ENCODE measurements at places on chromosomes 3 and 15.

DNA sequence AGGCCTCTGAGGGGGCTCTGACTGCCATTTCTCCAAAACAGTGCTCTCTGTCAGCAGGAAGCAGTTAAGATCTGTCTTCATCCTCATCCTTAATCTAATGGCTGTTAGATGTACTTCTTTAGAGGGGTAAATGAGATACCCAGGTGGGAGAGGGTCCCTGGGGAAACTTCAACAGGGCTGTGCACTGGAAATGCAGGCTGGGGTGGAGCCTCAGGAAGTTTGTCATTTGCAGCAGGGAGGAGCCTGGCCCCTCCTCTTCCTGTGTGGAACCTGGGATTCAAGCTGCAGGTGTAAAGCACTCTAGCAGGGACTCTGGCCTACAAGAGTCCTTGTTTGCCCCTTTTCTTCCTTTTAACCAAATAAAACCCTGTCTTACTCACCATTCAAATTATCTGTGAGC, 1173.6 kb downstream of the OTOL1 start:
- no peak for DNase-seq

DNA sequence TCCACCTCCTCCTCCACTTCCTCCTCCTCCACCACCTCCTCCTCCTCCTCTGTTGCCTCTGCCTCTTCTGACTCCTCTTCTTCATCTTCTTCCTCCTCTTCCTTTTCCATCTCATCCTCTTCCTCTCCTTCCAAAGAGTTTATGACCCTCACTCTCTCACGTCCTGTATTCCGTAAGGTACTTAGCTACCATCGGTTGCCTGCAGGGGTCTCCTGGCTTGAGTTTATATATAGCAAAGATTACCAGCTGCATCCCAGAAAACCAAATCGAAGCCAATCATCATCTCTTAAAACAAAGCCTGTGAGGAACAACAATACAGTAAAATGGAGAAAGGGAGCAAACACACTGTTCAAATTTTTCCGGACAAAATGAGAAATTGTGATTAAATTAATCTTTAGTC, 317.4 kb downstream of the C3orf38 start:
- no peak for DNase-seq

DNA sequence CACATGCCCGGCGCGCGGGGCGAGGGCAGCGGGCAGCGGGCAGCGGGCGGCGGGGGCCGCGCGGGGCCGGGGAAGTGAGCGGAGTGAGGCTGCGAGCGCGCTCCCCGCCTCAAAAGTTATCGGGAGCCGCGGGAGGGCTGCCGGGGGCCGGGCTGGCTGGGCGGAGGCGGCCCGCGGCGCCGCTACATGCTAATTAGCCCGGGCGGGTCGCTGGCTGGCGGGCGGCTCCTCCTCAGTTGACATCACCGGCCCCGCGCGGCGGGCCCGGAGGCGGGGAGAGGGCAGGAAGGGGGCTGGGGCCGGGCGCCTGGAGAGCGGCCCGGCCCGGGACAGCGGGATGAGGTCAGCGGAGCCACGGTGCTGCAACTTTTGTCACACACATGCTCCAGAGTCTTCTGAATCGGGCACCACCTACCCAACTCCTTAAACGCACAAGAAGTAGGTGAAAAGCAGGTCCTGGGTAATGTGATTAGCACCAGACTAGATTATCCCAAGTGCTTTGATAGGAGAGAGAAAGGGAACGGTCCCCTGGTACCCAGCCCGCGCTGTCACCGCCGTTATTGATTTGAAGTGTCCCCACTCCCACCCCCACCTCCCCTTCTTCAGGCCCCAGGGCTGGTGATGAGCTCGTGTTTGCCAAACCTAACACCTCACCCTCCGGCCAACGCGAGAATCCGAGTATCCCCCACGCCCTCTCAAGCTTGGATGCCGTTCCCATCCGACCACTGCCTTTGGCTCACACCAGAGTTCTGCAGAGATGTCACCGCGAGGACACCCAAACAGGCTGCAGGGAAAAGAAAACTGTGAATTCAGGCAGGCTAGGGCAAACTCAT, at the start of gene HEG1:
HEG1 (minus strand) TSS at position 85 of the 833 bp plus-strand sequence. CDS start 107 bp downstream, outside the sequence.
- peak; percentile 68 for DNase-seq

DNA sequence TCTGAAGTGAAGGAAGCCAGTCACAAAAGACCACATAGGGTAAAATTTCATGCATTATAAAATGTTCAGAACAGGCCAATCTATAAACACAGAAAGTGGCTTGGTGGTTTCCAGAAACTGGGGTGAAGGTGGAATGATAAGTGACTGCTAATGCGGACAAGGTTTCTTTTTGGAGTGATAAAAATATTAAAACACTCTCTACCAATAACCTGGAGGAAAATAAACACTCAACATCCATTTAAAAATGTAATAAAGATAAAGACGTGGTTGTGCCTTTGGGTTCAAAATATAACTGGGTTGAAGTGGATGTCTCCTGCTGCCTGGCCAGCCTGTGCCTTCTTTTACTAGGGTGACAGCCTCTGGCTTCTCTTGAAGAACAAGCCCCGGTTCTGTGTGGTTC, 70.9 kb upstream of the GCNT3 start:
- no peak for DNase-seq

Data from RCC 7860 (cell line).